ENCODE measurements at places on chromosomes 2 and 18.

GRCh38 chr2:70958759-70959158 lies 19.7 kb upstream of the ANKRD53 start:
- no peak for DNase-seq

GRCh38 chr2:241412144-241412543 lies 56.1 kb downstream of the FARP2 start:
- peak; percentile 73 for DNase-seq

GRCh38 chr2:7829241-7829640 lies 852.6 kb upstream of the ID2 start:
- no peak for DNase-seq

GRCh38 chr2:223418131-223418530 lies 184.0 kb downstream of the SCG2 start:
- no peak for DNase-seq

GRCh38 chr2:197251576-197251975 lies 59.0 kb downstream of the ANKRD44 start:
- no peak for DNase-seq

GRCh38 chr18:11828786-11829432 lies 22.3 kb upstream of the CHMP1B start:
- no peak for DNase-seq

- no peak for DNase-seq
Measured at GRCh38 chr2:150122871-150123613, 364.4 kb downstream of the RND3 start.

DNA sequence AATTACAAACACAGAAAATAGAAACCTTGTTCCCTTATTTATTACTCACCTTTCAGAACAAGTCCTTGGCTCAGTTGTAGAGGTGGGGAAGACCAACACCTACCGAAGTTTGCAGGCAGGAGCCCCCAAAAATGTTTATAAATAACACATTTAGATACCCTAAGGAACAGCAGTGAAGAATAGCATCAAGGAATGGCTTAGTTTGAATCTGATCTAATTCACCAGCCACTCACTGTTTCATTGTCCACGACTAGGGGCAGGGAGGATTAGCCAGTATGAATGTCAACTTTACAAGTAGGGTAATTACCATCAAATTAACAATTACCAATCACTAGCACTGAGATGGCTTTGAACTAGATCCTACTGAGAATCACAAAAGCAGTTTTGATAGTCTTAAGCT lies 65.4 kb downstream of the PRPF40A start:
- DNase-seq = no peak

DNA sequence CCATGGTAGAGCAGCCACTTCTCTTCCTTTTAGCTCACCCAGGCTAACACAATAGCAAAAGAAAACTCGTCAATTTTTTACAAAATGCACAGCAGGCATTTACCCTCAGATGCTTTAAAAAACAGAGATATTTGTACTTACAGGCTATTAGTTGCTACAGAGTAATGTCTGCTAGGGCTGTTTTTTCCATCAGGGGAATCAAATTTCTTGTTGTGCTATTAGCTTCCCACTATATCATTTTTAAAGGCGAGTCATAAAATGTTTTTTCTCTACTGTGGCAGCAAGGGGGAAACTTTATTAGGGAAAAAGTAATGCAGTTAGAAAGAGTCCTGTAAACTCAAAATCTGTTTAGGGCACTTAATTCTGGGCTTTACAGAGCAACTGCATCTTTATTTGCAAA lies 277.9 kb upstream of the THSD7B start:
- DNase-seq = no peak

DNA sequence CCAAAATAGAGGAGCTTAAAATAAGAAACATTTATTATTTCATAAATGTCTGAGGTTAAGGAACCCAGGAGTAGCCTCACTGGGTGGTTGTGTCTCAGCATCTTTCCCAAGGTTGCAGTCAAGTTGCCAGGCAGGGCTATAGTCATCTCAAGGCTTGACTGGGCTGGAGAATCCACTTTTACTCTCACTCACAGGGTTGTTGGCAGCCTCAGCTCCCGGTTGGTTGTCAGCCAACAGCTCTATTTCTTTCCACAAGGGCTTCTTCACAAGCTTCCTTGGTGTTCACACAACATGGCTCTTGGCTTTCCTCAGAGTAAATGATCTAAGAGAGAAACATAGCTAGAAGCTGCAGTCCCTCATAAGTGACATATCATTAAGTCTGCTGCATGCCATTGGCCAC lies 55.6 kb upstream of the TEX51 start:
- DNase-seq = no peak

- no peak for DNase-seq
Measured at GRCh38 chr2:183255411-183255810, 131.2 kb downstream of the NUP35 start.

DNA sequence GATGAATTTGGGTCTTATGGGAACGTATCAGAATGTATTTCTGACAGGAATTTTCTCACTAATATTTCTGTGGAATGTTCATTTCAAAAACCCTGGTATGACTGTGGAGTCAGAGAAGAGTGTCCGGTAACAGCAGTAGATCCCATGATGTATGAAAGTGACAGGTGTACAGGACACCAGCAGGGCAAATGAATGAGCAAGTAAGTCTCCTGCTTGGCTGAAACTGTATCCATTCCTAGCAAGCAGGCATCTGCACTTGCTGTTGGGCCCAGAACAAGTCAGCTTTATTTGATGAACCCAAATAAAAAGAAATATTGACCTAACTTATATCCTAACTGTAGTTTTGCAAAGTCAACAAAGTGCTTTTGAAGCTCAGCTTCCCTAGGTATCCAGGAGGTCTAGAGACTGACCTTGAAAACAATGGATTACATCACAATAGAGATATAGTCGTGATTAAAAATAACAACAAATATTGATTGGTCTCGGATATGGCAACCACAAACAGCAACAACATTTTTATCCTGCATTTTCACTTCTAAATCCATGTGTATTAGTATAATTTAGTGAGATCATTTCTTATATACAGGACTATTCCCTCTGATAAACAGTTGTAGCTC lies 37.6 kb downstream of the NXPH2 start:
- DNase-seq = no peak

GRCh38 chr2:6692819-6693218 lies 172.9 kb downstream of the CMPK2 start:
- DNase-seq = no peak

- no peak for DNase-seq
Measured at GRCh38 chr2:241843321-241844065, 15.2 kb downstream of the PDCD1 start.

DNA sequence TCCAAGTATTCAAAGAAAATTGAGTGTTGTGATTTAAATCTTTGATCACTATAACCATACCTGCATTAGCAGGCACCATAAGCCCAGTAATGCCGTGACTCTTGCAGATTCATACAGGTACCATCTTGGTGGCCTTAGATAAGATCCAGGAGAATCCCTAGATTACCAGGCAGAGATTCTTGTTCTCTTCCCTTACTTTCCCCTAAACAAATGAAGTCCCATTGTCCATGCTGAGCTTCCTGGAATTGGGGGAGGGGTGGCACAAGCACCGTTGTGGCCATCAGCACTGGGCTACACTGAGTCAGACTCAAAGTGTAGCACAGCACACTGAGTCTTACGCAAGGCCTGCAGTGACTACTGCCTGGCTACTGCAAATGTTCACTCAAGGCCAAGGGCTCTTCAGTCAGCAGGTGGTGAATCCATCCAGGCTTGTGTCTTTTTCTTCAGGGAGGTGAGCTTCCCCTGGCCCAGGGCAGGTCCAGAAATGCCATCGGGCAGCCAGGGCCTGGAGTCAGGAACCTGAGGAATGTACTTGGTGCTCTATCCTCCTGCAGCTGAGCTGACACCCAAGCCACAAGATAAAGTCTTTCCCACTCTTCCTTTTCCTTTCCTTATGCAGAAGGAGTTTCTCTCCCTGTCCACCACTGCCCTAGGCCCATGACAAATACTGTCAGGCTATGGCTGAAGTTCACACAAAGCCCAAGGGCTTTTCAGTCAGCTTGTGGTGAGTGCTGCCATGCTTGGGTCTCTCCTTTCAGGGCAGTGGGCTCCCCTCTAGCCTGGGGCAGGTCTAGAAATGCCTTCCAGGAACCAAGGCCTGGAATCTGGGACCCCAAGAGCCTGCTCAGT lies 52.6 kb downstream of the CD28 start:
- DNase-seq = no peak

- DNase-seq = no peak
Measured at GRCh38 chr18:35549564-35549963, 32.0 kb upstream of the GALNT1 start.

- DNase-seq = no peak
Measured at GRCh38 chr18:24656551-24657443, 196.4 kb downstream of the HRH4 start.

GRCh38 chr2:28438532-28439063 lies 45.9 kb downstream of the FOSL2 start:
- no peak for DNase-seq

DNA sequence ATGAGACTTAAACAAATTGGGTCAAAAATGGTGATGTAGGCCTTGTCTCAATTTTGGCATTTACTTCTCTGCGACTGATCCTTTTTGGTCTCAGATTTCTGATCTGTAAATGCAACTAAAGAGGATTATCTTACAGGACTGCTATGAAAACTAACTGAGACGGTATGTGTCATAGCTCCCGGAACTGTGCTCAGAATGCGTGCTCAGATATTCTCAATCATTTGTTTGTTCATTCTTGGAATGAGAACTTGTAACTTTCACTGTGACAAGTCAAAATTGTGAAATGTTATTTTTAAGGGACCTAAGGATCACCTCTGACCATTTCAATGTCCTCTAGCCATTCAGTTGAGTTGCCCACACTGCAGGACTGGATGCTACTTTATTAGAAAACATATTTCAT lies 498.2 kb upstream of the PIK3C3 start:
- DNase-seq = no peak

DNA sequence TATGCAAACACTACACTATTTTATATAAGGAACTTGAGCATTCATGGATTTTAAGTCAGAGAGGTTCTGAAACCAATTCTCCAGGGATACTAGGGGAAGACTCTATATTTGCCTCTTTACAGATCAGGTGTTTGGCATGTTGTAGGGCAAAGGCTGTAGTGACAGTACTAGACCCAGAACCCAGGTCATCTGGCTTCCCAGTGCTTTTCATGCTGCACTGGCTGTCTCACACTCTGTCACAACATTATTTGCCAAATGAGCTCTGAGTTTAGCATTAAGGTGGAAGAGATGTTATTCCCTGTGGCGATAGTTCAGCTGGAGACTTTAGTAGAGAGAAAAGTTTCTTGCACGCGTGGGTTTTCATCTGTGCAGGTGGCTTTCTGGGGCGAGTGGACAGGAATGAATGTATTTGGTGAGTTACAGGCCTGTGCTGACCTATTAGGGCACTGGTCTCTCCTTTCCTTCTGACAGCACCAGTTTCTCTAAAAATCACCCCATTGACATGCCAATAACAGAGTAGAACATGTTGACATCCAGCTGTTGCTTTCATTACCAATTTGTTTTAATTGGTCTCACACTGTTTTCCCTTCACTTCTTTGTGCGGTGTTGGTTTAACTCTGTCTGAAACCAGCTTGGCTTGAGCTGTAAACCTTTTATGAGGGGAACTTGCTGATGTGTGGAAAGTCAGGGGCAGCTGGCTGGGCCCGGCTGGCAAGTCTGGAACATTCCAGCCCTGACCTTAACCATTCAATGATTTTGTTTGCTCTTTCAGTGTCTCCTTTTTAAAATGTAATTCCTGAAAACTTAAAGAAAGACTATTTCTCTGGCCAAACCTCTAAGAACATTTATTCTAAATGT lies 643.0 kb upstream of the FAM98A start:
- no peak for DNase-seq

GRCh38 chr2:196993617-196994016 lies 67.1 kb upstream of the PGAP1 start:
- DNase-seq = no peak

DNA sequence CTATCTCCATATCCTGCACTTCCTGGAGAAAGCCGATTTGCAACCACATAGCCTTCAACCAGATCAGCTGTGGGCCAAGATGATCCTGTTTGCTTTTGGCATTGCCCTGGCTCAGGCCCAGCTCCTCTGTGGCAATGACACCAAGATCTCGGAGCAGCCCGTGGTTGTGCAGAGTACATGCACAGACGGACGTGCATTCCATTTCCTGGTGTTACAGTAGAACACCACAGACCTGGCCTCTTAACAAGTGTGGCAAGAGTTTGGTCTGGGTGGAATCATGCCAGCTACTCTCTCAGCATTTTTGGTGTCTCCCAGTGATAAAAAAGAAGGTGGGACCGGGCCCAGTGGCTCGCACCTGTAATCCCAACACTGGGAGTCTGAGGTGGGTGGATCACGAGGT lies 20.0 kb downstream of the MALT1 start:
- no peak for DNase-seq
